Placental pericyte (primary cell): ENCODE measurements at places on chromosomes 12 and 14. TPM values are rescaled to one million over a fixed set of nuclear protein-coding genes. Genes with fewer than 3 reads are reported as not detected.

NEUROD4 gene
- total RNA-seq, result not detected in 2 replicates

SERPINA10 gene
- total RNA-seq, result not detected in 2 replicates

B4GALNT1 gene
- total RNA-seq, result 2.8 and 5.3 TPM in 2 replicates

LRTM2 gene
- total RNA-seq, result not detected in 2 replicates

FSCB gene
- total RNA-seq, result 0.22 and 2.1 TPM in 2 replicates

LRP6 gene
- total RNA-seq, result 26.3 and 32.1 TPM in 2 replicates

FAM181A gene
- total RNA-seq, result not detected in 2 replicates

ASB2 gene
- 1.1 TPM in 1 of 2 replicates, not detected in the other for total RNA-seq

AKAP6 gene
- 0.88 and 4.7 TPM in 2 replicates for total RNA-seq

ZFHX2 gene
- 0.14 and 0.22 TPM in 2 replicates for total RNA-seq

PTPN6 gene
- total RNA-seq, result 0.22 TPM in 1 of 2 replicates, not detected in the other

KLRD1 gene
- 0.22 and 1.3 TPM in 2 replicates for total RNA-seq

TAS2R20 gene
- 3.3 and 6.4 TPM in 2 replicates for total RNA-seq

TPH2 gene
- total RNA-seq, result not detected in 2 replicates

USP44 gene
- 0.22 and 0.29 TPM in 2 replicates for total RNA-seq

REC8 gene
- total RNA-seq, result 4.6 and 5.2 TPM in 2 replicates

HOXC5 gene
- 0.66 and 1.9 TPM in 2 replicates for total RNA-seq

C12orf50 gene
- total RNA-seq, result not detected in 2 replicates
